RPMI7951 (cell line): ENCODE measurements at places on chromosomes 3 and 15. TPM values are rescaled to one million over a fixed set of nuclear protein-coding genes. Genes with fewer than 3 reads are reported as not detected.

LOXL1 gene
- 45.9 and 55.0 TPM in 2 replicates for total RNA-seq

MAGEL2 gene
- not detected in 2 replicates for total RNA-seq

GCSAM gene
- not detected in 2 replicates for total RNA-seq

ZPLD1 gene
- total RNA-seq, result 0.20 TPM in 1 of 2 replicates, not detected in the other

GHSR gene
- total RNA-seq, result not detected in 2 replicates

EBLN2 gene
- total RNA-seq, result 2.5 and 2.7 TPM in 2 replicates

SCN5A gene
- under 0.01 and 0.59 TPM in 2 replicates for total RNA-seq

ADAMTSL3 gene
- not detected in 2 replicates for total RNA-seq

CLDN16 gene
- not detected in 2 replicates for total RNA-seq

EXD1 gene
- not detected in 2 replicates for total RNA-seq

PLS1 gene
- 3.7 and 4.9 TPM in 2 replicates for total RNA-seq

UROC1 gene
- not detected in 2 replicates for total RNA-seq

HHLA2 gene
- total RNA-seq, result not detected in 2 replicates

TOPBP1 gene
- 57.5 and 66.9 TPM in 2 replicates for total RNA-seq

RFC4 gene
- total RNA-seq, result 142 and 161 TPM in 2 replicates

FBLN2 gene
- 52.7 and 55.9 TPM in 2 replicates for total RNA-seq

KNG1 gene
- not detected in 2 replicates for total RNA-seq

CPN2 gene
- 0.10 TPM in 1 of 2 replicates, not detected in the other for total RNA-seq

COL6A6 gene
- total RNA-seq, result not detected in 2 replicates

IRAK2 gene
- 10.7 and 11.2 TPM in 2 replicates for total RNA-seq

C15orf61 gene
- 4.2 and 8.5 TPM in 2 replicates for total RNA-seq

AGBL1 gene
- total RNA-seq, result not detected in 2 replicates

SOX2 gene
- total RNA-seq, result 0.88 and 0.96 TPM in 2 replicates

RTP1 gene
- total RNA-seq, result not detected in 2 replicates

BRPF1 gene
- total RNA-seq, result 14.2 and 15.2 TPM in 2 replicates

PAQR5 gene
- 3.3 and 3.5 TPM in 2 replicates for total RNA-seq

CCDC191 gene
- total RNA-seq, result 0.96 and 1.6 TPM in 2 replicates

MASP1 gene
- total RNA-seq, result not detected in 2 replicates

REC114 gene
- not detected in 2 replicates for total RNA-seq

RBP2 gene
- not detected in 2 replicates for total RNA-seq

FAM81A gene
- 2.4 and 4.9 TPM in 2 replicates for total RNA-seq

MKRN3 gene
- total RNA-seq, result 3.5 and 3.6 TPM in 2 replicates

DZIP1L gene
- total RNA-seq, result 7.4 and 11.1 TPM in 2 replicates

SIDT1 gene
- total RNA-seq, result under 0.01 TPM in 1 of 2 replicates, not detected in the other

PRKCD gene
- total RNA-seq, result 4.3 and 5.0 TPM in 2 replicates

LRRC2 gene
- total RNA-seq, result 0.12 and 0.59 TPM in 2 replicates

TM4SF1 gene
- 87.2 and 94.1 TPM in 2 replicates for total RNA-seq

SUSD5 gene
- 4.6 and 7.5 TPM in 2 replicates for total RNA-seq

HRH1 gene
- total RNA-seq, result 18.8 and 22.6 TPM in 2 replicates

CMTM6 gene
- 203 and 270 TPM in 2 replicates for total RNA-seq

CAMK2N2 gene
- total RNA-seq, result 0.29 and 0.96 TPM in 2 replicates

SYNPR gene
- not detected in 2 replicates for total RNA-seq

ANKRD63 gene
- total RNA-seq, result not detected in 2 replicates

WNT7A gene
- total RNA-seq, result 0.12 TPM in 1 of 2 replicates, not detected in the other

NR2F2 gene
- 13.2 and 18.7 TPM in 2 replicates for total RNA-seq

SPTBN5 gene
- total RNA-seq, result 1.7 and 1.9 TPM in 2 replicates

ECE2 gene
- not detected in 2 replicates for total RNA-seq

C3orf18 gene
- total RNA-seq, result 15.5 and 16.0 TPM in 2 replicates

ENTPD3 gene
- total RNA-seq, result not detected in 2 replicates

CLDND1 gene
- total RNA-seq, result 153 and 181 TPM in 2 replicates

OR5K2 gene
- not detected in 2 replicates for total RNA-seq

SLC6A1 gene
- not detected in 2 replicates for total RNA-seq
